ENCODE measurements at places on chromosomes 3 and 15.
A peak's percentile ranks its signal among the peaks of the same experiment; 100 is the strongest.

- DNase-seq, result no peak
These were observed 103.4 kb downstream of the SNRPN start for GRCh38 chr15:25058080-25058785.

- peak; percentile 32 for DNase-seq
These were observed 13.3 kb upstream of the SUSD5 start for GRCh38 chr3:33231756-33232465.

DNA sequence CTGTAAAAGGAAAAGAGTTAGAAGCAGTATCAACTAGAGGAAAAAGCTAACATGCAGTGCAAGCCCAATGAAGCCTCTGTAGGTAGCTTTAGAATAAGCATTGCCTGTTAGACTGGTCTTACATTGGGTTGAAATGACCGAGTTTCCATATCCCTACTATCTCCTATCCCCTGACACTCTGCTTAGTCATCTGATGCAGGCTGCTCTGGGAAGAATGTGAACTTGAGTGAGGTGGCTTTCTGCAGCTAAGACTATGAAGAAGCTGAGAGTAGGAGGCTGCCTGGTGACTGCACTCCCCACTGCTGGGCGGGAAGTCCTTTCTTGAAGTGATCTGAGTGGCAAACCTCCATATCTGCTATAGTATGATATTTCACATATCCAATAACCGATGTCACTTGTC, 64.7 kb downstream of the OXSM start:
- no peak for DNase-seq

DNA sequence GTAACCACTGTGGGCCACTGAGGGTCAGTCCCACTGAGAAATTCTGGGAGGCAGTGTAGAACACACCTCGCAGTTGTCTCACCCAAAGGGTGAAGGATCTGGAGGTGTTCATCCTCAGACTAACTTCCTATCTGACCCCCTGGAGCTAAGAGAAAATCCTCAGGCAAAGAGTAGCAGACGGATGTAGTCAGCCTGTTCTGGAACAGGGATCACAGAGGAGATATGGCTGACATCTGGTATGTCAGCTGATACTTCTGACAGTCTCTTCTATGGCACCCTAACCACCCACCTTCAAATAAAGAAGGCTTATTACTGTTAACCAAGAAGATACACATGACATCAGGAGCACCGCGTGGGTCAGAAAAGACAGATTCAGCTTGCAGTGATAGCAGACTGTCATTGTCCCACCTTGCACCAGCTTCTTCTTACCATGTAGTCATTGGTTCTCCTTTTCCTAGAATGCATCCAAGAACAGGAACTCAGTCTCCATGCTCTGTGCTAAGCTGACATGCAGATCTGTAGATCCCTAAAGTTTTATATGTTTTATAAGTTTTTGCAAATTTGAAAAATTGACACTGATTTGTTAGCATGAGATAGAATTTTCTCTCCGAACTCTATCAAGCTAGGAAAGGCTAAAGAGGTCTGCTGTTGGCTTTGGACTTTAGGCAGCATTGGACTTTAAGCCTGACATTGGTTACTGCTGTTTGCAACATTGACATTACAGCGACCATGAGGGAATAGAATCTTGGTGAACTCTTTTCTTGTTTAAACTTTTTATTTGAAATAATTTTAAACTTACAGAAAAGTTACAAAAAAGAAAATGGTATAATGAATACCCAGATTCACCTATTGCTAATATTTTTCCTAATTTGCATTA, 60.4 kb downstream of the KBTBD12 start:
- peak; percentile 4 for DNase-seq

DNA sequence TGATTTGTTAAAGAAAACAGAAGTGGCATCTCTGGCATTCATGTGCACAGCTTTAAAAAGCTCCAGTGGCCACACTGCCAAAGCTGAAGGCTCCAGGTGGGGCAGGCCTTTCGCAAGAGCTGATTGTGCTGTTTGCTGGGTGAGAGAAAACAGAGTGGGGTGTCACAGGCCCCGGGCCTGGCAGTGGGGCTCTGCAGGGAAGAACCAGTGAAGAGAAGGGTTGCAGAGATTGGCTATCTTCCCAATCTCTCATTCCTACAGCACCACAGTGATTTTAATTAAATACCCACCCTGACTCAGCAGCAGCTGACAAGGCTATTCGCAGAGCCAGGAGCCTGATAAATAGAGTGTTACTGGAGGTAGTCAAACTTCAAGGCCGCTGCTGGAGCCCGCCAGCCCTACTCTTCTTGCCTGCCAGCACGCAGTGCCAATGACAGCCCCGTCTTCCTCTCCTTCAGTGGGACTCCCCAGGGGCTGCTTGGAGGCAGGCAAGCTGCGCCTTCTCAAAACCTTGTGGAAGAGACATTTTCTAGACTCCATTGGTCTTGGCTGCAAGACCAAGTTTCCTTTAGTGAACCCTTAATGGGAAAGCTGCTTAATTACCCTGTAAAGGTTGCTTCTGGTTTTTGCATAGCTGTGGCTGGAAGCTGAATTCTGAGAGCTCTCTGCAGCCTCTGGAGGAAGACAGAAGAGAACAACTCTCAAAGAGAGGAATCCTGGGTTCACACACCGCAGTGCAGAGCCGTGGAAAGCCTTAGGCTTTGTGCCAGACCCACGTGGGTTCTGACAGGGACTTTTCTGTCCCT, 225.8 kb upstream of the SLCO3A1 start:
- DNase-seq, result peak; percentile 15

GRCh38 chr3:42214064-42214463, 51.9 kb downstream of the CCK start:
- DNase-seq, result no peak

- DNase-seq, result no peak
These were observed 398.4 kb upstream of the KCNMB2 start for GRCh38 chr3:178137831-178138230.

- DNase-seq, result no peak
These were observed 61.8 kb downstream of the ZDHHC19 start for GRCh38 chr3:196149375-196149774.

- DNase-seq, result no peak
These were observed 71.7 kb downstream of the TNIK start for GRCh38 chr3:171388527-171388926.

DNA sequence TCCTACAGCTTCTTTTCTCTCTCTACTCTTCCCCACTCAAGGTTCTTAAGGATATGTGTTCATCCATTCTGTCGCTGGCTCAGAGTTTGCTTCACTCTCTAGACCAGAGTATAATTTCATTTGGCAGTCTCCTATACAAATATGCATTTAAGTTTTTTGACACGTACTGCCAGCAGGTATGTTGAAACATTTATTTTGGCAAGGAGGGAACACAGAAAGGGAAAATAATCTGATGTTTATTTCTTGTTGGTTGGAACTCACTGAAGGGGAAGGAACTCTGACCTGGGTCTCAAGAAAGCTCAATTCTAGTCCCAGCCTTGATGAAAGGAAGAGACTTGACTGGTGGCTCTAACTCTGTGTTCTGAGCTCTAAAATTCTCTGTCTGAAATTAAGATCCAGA, 21.6 kb downstream of the FANCD2 start:
- no peak for DNase-seq
